ENCODE measurements at places on chromosomes 16 and 17. TPM values are rescaled to one million over a fixed set of nuclear protein-coding genes. Genes with fewer than 3 reads are reported as not detected.

GRCh38 chr17:76808326-76808725 is 59.9 kb upstream of the MGAT5B start:
- DNase-seq: no peak

- DNase-seq: no peak
These were observed 15.8 kb upstream of the SLC46A1 start for GRCh38 chr17:28421787-28422305.

- DNase-seq: no peak
These were observed 78.8 kb upstream of the CRHR1 start for GRCh38 chr17:45705123-45706009.

DNA sequence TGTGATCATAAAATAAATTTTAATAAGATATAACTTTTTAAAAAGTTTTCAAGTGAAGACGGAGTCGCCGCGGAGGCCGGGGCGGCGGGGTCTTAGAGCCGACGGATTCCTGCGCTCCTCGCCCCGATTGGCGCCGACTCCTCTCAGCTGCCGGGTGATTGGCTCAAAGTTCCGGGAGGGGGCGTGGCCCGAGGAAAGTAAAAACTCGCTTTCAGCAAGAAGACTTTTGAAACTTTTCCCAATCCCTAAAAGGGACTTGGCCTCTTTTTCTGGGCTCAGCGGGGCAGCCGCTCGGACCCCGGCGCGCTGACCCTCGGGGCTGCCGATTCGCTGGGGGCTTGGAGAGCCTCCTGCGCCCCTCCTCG is at the start of gene FOXC2:
Gene FOXC2 (plus strand): TSS at position 229 of the 365 bp plus-strand sequence. CDS start 507 bp downstream, outside the sequence.
- peak; percentile 50 for DNase-seq

DNA sequence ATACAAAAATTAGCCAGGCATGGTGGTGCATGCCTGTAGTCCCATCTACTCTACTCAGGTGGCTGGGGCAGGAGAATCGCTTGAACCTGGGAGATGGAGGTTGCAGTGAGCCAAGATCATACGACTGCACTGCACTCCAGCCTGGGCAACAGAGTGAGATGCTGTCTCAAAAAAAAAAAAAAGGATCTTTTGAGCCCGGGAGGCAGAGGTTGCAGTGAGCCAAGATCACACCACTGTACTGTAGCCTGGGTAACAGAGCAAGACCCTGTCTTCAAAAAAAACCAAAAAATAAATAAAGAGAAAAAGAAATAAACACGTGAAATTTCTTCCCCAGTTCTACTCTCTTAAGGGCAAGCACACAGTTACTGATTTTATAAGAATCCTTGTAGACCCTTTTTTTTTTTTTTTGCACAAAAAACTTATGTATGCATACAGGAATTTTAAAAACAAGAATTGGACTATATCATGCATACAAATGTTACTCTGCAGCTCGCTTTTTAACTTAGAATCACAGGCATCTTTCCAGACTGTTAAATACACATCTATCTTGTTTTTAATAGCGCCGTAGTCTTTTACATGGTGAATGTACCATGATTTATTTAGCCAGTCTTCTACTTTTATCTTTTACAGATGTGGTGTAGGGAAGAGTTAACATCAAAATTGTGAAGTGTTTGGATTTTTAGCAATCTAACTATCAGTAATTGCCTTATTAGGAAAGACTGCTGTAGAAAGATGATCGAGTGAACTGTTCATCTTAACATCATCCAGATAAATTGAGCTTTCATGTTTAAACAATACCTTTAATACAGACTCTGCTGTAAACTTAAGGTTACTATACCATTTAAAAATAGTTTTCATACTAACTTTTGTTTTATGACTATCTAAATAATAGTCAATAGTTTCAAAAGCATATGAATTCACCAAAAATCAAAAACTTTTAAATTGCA is 14.6 kb downstream of the CDH3 start:
- DNase-seq: no peak

DNA sequence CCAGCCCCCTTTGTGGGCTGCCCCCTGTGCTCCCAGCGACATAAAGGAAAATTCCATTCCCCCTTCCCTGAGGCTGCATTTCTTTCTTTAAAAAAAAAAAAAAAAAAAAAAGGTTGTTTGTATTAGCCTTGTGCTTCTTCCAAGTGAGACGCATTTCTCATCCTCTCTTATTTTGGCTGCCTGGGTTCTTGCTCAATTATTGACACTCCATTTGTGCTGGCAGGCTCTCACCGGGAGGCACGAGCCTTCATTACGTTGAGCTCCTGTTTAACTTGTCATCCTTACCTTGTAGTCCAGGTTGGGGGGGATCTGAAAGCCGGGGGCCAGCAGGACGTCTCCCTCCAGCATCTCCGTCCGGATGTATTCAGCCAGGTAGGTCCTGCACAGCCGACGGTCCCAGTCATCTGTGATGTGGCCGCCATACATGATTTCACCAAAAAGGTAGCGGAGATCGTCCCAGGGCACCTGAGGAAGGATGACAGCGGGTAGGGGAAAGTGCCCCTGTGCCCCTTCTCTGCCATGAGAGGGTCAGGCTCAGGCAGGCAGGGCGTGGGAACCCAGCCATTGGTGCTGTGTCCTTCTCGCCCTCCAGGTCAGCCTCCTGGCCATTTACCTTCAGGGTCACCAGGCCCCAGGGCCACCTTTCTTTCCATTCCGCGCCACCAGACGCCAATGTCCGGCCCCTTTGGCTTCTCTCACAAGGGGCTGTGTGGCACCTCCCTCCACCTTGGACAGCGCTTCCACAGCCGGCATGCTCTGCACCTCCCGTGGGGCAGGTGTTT is 50.6 kb downstream of the PGS1 start:
- no peak for DNase-seq

DNA sequence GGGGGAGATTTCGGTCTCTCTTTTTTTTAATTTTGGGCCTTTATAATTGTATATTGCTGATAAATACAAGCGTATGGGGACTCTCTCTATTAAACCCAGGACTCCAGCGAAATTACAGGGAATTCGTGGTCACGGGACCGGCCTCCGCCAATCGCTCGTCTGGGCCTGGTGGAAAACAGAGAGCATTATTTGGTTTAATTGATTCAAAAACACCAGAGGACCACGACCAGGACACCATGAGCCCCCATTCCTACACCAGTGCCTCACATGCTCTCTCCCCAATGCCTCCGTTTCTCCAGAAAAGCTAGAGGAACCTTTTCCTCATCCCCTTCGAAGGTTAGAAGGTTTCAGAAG is at the start of gene HOXB2:
Gene HOXB2 (minus strand): TSS at position 88 of the 354 bp plus-strand sequence. CDS start 198 bp downstream, outside the sequence.
- DNase-seq: no peak

DNA sequence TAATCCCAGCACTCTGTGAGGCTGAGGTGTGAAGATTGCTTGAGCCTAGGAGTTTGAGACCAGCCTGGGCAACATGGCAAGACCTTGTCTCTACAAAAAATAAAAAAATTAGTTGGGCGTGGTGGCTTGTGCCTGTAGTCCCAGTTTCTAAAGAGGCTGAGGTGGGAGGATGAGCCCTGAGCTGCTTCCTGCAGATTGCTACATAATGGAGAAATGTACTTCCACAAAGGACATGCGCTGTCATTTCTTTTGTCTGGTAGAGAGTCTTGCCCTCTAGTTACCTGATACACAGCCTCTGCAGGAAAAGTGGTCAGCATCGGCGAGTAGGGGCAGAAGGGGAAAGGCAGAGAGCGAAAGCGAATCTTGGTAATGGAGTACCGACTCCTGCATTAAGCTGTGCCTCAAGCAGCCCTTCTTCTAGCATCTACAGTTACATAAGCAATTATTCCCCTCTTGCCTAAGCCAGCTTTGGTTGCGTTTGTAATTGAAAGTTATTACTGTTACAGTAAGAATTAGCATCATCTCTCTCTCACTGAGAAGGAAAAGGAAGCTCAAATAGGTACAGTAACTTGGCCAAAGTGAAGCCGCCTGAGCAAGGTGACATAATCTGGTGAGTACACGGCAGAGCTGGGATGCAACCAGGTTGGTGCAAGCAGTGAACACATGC is 18.5 kb upstream of the GGA2 start:
- no peak for DNase-seq

DNA sequence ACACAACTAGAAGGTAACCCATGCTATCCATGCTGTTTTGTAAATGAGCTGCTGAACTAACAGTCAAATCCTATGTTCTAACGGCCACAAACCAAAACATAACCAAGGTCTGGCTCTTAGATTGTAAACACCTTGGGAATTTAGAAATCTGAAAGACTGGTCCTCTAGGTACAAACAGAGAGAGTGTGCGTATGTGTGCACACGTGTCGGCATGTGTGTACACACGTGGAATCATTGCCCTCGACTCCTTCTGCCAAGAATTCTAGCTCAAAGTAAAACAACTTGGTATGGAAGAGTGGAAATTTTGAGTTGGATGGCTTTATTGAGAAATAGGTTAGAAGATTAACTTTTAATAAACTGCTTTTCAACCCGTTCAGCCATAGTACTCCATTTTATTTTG is 18.1 kb upstream of the GHDC start:
- DNase-seq: no peak

DNA sequence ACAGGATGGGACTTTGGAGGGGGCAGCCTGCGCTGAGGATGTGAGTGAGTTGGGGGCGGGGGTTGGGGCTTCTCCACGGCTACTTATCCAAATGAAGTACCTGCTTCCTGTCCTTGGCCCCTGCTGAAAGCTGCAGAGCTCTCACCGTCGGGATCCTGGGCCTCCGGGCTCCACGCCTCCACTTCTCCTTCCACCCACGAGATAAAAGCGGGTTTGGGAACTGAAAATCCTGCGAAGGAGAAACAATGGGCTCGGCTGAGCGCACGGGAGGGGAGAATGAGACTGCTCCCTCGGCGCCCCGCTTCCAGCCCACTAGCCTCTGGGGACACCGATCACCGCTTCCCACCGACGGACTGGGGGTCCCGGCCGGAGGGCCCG is 486 bp downstream of the ZNF785 start:
- no peak for DNase-seq

- peak; percentile 36 for DNase-seq
These were observed 7.9 kb upstream of the TMEM88 start for GRCh38 chr17:7846765-7847661.

GRCh38 chr16:1428511-1428910 is 2.4 kb upstream of the PERCC1 start:
- peak; percentile 43 for DNase-seq

GRCh38 chr17:8149419-8150193 is 2.6 kb downstream of the PER1 start:
- no peak for DNase-seq

- no peak for DNase-seq
These were observed 390.3 kb downstream of the SLC39A11 start for GRCh38 chr17:72702136-72702735.

DNA sequence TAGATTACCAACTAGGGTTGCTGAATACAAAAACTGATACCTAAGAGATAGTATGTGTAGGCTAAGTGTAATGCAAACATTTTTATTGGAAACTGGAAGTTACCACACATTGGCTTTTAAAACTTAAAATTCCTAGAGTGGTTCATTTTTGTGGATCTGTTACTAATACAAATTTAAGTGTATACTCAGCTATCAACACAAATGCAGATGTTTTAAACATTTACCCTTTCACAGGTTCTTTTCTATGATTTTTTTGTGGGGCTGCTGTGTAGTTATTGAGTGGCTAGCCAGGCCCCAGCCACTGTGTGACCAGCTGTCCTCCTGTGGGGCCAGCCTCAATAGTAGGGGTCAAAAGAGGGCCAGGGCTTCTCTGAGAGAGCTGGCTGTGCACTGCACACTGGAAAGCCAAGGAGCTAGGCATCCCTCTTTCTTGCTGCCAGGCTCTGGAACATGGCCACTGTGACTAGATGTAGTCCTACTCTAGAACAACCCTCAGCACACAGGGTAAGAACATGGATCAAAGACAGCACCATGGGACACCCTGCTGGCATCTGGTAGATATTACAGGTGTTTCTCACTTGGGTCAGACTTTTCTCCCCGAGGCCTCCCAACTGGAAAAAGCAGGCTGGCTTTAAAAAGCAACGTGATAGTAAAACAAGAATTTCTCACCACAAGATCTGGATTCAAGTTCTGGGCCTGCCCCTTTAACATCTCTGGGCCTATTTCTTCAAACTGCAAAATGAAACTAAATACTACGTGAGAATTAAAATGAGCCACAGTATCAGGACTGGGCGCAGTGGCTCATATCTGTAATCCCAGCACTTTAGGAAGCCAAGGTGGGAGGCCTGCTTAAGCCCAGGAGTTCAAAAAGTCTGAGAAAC is 7.3 kb upstream of the VEZF1 start:
- peak; percentile 53 for DNase-seq

- no peak for DNase-seq
These were observed 7.6 kb upstream of the PHF12 start for GRCh38 chr17:28958820-28959455.

DNA sequence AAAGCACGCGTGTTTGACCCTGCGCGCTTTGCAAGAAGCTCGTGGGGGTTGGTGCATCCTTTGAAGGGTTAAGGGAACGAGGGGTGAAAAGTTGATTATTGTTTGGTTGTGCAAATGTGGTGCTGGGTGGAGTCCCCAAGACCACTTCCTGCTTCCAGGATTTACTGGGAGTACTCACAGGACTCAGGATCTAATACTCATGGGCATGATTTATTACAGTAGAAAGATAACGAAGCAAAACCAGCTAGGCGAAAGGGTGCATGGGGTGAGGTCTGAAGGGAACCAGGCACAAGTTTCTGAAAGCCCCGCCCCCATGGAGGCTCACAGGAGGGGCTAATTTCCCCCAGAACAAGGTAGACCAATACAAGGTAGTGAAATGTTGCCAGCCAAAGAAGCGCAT is 58.8 kb downstream of the RPTOR start:
- no peak for DNase-seq

DNA sequence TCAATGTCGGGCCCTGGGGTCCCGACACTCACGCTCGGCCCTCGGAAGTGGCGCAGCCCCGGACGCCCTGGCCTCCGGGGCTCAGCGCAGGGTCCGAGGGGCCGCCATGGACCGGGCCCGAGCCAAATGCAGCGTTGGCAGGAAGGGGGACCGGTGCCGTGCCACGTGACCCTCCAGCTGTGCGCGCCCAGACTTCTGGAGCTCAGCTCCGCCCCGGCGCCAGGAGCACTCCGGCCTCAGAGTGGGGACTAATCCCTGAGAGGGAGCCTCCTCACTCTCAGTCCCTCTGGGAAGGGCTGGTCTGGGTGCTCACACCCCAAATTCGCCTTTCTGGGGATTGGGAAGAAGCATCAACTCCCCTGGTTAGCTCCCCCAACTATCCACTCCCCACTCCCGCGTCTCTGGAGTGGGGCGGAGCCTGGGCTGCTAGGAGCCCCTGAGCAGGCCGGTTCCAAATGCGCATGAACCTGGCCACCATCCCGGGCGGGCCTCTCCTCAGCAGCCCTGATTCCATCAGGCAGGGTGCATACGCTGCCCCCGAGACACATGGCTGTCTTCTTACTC is at the start of gene B3GNT9:
Gene B3GNT9 (minus strand): TSS at position 166 of the 564 bp plus-strand sequence. CDS start 513 bp downstream, outside the sequence.
- DNase-seq: peak; percentile 75

- no peak for DNase-seq
These were observed 8.5 kb downstream of the TBKBP1 start for GRCh38 chr17:47702391-47702995.

GRCh38 chr17:794876-795275 is 12.7 kb downstream of the MRM3 start:
- DNase-seq: peak; percentile 82

ZSCAN10 gene
- not detected for total RNA-seq

KRTAP16-1 gene
- total RNA-seq: not detected

CCL1 gene
- not detected for total RNA-seq
